ENCODE measurements at places on chromosomes 5 and 9.
A peak's percentile ranks its signal among the peaks of the same experiment; 100 is the strongest.

DNA sequence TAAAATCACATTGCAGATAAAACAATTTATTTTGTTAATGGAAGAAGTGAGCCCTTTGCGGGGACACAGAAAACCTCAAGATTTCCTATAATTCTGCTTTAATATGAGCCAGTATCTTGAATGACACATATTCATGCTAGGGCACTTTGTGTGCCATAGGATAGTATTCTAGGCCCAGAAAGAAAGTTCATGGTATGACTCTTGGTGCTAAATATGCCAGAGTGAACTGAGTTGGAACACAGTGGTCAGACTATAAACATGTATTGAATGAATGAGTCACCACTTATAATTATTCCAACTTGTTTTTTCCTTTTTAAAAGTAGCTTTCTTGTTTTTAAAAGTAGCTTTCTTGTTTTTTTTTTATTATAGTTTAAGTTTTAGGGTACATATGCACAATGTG lies 46.0 kb downstream of the ADAMTS19 start:
- no peak for DNase-seq

DNA sequence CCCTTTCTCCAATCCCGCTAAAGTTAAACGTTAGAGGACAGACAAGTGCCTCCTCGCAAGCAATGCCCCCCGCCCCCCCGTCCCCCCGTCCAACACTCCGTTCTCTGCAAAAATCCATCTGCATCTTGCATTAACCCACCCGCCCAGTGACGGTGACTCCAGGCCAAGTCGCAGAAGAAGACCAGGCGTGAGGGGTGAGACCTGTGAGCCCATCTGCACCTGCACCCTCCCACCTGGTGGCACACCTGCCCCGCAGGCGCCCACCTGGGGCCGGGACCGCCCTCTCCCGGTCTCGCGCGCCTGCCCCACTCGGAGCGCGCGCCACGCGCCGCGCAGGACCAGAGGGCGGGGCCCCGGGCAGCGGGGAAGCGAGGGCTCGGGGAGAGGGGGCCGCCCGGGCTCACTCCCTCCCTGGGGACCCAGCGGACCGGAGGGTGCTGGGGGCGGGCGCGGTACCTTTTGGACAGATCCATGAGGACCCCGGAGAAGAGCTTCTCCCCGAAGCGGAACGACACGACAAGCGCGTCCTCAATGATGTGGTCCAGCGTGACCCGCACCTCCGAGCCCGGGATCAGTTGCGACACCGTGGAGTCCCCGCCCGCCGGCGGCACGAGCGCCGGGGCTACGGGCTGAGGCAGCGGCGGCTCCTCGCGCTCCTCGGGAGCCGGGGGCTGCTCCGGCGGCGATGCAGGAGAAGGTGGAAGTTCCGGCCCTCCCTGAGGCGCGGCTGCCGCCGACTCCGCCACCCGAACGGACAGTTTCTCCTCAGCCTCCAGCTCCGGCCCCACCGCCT lies 705 bp downstream of the PWWP2A start:
- DNase-seq = peak; percentile 4

- DNase-seq = no peak
Observed at GRCh38 chr9:25025156-25025555, 479.5 kb upstream of the IZUMO3 start.

- no peak for DNase-seq
Observed at GRCh38 chr5:170113522-170113900, 7.8 kb downstream of the FOXI1 start.

DNA sequence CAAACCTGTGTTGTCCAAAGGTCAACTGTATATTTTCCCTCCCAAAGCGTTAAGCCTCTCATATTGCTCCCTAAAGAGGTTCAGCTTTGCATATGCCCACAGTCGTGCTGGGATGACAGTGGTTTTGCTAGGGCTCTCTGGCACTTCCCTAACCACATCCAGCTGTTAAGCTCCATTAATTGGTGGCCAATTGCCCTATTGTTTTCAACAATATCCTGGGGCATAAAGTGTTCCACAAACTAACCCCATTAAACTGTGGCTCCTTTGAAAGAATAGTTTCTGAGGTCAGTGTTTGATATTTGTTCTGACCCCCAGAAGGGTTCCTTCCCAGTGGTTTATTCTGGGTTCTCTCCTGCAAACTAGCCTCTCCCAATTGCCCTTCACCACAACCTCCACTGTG lies 194.5 kb downstream of the HSD17B3 start:
- DNase-seq = no peak

- DNase-seq = no peak
Observed at GRCh38 chr5:113039934-113040285, 63.3 kb downstream of the DCP2 start.
